Iris pigment epithelial cell (primary cell): ENCODE measurements at places on chromosomes 2 and 18.

GRCh38 chr2:12325806-12326205 is 390.9 kb upstream of the TRIB2 start:
- DNase-seq, result peak; percentile 77

- DNase-seq, result no peak
These were observed 1.8 kb upstream of the NMI start for GRCh38 chr2:151291224-151291623.

- DNase-seq, result no peak
These were observed 44.3 kb downstream of the MYCN start for GRCh38 chr2:15984368-15985255.

- DNase-seq, result no peak
These were observed 30.2 kb downstream of the GAREM1 start for GRCh38 chr18:32440518-32440917.

DNA sequence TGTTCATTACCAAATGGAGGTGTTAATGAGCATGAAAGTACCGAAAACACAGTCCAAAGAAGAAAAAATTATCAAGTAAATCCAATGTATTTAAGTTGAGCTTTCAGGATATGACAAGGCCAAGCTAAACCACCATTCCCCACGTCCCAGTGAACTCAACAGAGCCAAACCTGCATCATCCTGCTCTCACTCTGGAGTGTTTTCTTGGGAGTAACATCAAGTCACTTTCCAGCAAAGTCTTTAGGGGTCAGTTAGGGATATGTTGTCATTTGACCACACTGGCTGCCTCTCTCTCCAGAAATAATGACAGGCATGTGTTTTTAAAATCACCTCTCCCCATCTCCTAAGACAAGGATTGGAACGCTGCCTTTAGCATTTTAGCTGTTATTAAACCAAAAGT is 140.5 kb downstream of the SRBD1 start:
- peak; percentile 6 for DNase-seq

DNA sequence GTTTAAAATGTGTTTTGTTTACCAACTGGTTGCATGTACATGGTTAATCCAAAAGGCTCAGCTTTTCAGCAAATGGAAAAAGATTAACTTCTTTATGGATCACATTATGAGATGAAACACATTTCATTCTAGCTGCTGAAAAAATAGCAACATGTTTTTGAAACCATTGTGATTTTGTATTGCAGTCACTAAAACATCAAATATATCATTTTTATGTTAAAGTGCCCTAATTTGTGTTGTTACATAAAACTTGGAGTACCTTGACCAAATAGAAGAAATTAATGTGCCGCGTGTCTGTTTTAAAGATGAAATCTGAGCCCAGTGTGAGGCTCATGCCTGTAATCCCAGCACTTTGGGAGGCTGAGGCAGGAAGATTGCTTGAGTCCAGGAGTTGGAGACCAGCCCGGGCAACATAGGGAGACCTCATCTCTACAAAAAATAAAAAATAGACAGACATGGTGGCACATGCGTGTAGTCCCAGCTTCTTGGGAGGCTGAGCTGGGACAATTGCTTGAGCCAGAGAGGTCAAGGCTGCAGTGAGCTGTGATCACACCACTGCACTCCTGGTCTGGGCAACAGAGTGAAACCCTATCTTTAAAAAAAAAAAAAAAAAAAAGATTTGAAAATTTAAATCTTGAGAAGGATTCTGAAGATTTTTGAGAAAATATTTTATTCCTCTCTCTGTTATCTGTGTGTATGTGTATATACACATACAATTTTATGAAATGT is 96.6 kb downstream of the FMNL2 start:
- DNase-seq, result no peak
